Cerebellar nuclear complex (tissue), 1 donor: ENCODE measurements at places on chromosomes 6 and 20.

- DNase-seq = no peak
Observed at GRCh38 chr6:168542301-168542700, 101.3 kb downstream of the SMOC2 start.

DNA sequence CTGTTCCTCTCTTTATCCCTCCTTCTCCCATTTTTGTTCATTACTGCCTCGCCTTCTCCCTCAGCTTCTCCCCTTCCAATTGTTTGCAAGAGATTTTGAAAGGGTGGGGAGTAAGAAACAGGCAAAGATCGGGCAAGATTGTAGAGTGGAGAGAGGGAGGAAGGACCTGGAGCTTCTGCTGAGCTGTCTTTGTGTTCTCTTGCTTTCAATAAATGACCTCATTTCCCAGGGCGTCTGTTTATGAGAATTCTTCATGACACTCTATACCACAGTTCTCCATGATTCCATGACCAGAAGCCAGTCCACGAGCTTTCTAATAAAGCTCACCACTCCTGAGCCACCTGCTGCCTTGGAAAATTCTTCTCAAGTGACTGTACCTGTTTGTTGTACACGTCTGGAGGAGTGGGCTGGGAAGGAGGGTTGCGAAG lies 50.0 kb upstream of the PLEKHG1 start:
- DNase-seq = no peak

- no peak for DNase-seq
Observed at GRCh38 chr20:64077094-64077493, 2.2 kb downstream of the RGS19 start.

DNA sequence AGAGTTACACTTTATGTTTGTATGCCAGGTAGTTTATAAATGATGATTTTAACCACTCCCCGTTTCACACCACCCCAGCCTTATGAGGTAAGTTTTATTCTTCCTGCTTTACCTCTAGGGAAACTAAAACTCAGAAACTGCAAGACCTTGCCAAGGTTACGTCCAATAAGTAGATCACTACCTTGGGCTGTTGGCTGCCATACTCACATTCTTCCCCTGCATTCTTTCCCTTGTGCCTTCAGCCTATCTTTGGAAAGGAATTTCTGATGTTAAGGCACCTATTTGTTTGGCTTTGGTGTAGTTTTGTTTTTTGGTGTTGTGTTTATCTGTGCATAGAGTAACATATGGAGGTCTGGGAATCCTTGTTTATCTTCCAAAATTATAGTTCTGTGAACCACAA lies 122.1 kb downstream of the UST start:
- no peak for DNase-seq

DNA sequence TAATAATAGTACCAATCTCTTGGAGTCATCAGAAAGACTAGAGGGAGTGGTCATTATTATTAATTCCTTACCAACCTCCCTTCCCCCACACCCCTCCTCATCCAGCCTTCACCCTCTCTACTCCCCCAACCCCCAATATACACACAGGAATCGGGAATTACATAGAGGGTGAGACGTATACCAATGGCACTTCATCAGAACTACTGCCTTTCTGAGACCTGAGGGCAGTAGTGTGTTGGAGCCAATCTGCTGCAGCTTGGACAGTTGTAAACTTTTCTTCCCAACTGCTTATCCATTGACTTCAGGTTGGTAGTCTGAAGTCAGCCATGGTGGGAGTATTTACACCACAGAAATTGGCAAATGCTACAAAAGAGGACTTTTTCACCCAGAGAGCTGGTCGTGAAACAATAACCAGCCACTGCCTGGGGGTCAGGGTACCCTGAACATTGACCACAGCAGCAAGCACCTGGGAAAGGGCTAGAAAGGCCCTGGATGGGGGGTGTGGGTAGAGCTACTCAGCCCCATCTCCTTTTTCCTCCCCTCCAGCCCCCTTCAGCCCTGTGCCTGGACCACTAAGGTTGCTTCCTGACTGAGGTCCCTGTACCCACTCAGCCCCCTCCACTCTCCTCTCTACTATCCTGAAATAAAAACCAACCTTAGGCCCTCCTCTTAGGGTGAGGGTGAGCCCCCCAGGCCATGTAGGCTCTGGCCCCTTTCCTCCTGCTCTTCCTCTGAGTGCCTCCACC lies 161.5 kb downstream of the MRPL14 start:
- DNase-seq = no peak

- DNase-seq = no peak
Observed at GRCh38 chr6:167578371-167578901, 248.3 kb upstream of the AFDN start.

DNA sequence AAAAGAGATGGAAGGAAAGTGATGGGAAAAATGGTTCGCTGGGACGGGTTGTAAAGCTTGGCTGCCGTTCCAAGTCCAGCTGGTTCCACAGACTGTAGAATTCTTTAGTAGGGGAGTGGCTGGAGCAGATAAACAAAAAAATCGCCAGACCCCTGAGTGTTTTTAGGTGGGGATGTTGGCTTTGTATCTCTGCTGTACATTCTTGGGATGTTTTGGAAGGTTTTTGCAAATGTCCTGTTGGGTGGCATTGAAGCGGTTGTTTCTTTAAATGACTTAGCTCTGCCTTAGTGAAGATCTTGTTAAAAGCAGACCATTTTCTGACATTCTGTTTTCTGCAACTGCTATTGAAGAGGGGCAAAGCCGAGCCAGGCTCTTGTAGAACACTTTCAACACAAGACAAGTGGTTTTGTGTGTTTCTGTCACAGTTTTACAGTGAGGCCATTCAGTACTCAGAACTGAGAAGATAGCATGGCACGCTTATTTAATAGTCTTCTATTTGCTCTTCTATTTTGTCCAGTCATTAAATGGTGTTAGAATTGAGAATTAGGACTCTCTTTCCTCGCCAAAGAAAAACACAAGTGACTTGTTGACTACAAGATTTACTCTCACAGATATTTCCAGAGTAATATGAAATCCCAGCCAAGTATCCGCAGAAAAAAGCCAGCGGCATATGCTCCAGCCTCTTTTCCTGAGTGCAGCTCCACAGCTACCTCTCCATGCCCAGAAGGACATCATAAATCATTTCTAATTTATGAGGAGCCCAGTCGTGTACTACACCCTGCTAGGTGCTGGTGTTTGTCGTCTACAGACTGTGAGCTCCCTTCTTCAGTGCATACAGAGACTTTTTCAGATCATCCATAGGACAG lies 65.8 kb downstream of the PHACTR2 start:
- DNase-seq = no peak

DNA sequence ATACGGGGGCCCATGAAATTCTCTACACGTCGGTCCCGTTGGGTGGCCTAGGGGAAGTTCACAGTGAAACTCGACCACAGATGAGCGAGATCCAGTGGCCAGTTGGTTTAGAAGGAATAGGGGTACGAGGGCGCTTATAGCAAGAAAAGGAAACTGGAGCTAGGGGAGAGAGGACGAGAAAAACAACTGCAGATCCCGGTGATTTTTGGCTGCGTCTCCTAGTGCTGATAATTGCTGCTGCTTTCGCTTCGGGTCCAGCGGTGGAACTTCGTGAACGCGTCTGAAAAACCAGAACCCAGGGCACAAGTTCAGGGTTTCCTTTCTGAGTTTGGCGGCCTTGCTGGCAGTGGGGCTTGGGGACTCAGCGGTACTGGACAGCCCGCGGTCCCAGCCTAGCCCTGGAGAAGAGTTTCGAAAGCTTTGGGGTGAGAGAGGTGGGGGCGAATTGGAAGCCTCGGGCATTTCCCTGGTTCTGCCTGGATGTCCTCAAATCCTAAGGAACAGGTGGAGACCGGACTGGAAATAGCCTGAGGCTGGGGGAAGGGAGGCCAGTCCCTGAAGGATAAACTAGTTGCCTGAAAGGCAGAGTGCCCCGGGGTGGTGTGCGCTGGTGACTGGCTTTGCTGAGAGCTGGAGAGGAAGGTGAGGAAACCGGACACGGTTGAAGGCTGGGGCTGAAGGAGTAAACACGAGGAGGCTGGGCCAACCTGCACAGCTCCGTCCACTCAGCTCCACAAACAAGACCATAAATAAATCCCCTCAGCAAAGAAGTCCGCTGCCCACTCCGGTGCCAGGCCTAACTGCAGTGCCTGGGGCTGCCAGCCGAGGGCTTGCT lies 793 bp downstream of the GMPR start:
- DNase-seq = no peak

GRCh38 chr6:116533233-116533957 lies 12.1 kb downstream of the TRAPPC3L start:
- no peak for DNase-seq

GRCh38 chr6:136108361-136108945 lies 141.7 kb downstream of the MTFR2 start:
- DNase-seq = no peak

- no peak for DNase-seq
Observed at GRCh38 chr6:37804586-37804985, 14.9 kb upstream of the ZFAND3 start.

- DNase-seq = no peak
Observed at GRCh38 chr6:33211136-33211535, 2.8 kb downstream of the RING1 start.

DNA sequence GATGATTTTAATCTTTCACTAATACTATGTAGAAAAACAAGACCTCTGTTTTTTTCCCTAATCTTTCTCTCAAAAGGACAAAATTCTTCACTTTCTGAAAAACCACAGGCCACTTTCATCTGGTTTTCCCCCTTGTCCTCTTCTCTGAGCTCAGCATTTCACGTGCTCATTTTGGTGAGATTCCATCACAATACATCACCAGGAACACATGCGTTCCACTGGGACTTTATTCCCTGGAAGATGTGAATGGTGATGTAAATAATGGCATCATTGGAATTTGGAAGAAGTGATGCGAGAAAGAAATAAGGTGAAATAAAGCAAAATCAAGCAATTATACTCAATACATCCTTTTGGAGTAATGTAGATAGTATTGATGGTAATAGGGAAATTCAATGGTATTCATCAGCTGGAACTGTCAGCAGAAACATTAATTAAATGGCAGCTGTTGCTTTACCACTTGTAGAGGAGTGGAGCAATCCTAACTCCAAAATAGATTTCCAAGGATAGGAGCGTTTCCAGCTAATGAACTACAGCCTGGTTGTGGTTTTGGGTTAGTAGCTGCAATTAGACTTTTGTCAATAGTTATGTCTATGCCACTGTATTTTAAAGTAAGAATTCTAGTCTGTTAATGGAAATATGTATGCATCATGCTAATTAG lies 11.5 kb downstream of the FILIP1 start:
- no peak for DNase-seq

DNA sequence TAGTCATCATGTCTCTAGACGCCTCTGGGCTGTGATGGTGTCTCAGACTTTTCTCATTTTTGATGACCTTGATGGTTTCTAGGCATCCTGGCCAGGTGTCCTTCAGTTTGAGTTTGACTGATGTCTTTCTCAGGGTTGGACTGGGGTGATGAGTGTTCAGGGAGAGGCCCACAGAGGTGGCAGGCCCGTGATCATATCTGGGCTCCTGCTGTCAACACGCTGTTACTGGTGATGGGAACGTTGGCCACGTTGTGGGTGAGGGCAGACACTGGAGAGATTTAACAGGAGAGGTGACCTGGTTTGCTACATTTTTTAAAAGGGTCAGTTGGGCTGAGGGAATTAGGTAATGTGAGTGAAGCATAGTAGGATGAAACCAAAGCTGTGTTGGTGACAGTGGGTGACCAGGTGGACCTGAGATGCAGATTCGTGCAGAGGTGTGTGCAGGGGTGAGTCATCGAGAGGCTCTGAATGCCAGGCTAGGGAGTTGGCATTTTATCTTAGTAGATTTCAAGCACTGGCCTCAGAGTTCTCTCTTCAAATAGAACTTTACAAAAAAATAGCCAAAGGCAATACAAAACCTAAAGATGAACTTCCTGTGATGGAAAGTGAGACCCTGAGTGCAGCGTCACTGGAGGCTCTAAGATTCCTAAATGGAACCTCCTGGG lies 174.1 kb downstream of the CDH26 start:
- DNase-seq = no peak

- DNase-seq = no peak
Observed at GRCh38 chr20:10637031-10637559, 36.7 kb downstream of the JAG1 start.

DNA sequence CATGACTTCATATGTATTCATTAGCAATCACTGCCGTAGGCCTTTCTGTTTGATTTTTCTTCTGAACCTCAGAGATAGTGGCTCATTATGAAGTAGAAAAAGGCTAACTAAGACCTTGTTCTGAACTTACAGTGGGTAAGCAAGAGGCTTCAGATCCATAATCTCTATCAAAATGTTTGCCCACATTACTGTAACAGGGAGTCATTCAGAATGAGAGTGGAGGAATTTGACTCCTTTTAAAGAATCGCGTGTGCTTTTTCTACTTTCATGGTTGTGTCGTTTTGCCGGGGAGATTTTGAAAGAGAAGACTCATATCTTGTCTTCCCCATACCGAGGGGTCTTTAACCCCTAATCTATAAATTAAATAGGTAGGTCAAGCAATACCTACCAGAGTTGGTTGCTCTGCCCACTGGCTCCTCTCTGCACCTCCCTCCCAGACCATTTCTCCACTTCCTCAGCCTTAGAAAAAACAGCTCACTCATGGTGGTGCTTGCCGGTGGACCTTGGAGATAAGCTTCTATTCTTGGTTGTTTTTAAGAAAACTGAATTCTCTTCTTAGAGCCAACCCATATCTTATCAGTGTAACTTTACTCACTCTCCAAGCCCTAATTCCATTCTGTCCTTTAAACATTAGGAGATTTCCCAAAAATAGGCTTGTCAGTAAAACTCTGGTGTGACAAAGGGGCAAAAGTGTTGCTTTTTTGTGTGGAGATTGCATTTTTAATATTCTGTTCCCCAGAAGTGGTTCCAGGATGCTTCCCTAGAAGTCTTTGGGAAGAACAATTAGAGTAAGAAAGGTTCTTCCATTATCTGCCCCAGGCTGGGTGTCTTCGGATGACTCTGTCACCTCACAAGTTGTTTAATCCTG lies 56.6 kb downstream of the E2F3 start:
- DNase-seq = no peak

- no peak for DNase-seq
Observed at GRCh38 chr6:167782698-167783517, 43.8 kb upstream of the AFDN start.

- no peak for DNase-seq
Observed at GRCh38 chr6:109471105-109471810, 11.8 kb downstream of the ZBTB24 start.

DNA sequence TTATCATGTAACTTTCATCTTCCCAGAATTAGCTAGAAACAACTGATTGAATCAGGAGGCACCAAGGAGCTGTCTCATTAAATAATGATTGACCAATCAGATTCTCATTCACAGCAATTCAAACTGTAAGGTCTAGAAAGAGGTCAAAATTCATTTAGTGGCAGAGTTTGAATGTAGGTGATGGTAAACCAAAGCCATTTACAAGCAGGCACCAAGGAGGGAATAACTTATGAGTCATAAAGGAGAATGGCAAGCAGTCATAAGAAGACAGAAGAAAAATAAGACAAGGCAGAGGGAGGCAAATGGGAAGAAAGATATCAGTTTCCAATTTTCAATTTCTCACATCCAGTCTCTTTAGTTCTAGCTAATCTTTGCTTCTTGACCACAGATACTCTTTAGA lies 52.9 kb upstream of the DEFB112 start:
- DNase-seq = no peak

GRCh38 chr6:109235481-109236038 lies 140.3 kb downstream of the CEP57L1 start:
- DNase-seq = no peak

- no peak for DNase-seq
Observed at GRCh38 chr6:15264902-15265761, 19.3 kb downstream of the JARID2 start.

- no peak for DNase-seq
Observed at GRCh38 chr6:157302736-157303135, 20.6 kb downstream of the TMEM242 start.

GRCh38 chr20:51363378-51363777 lies 179.1 kb downstream of the NFATC2 start:
- no peak for DNase-seq

GRCh38 chr20:50292591-50293283 lies 102.1 kb downstream of the CEBPB start:
- DNase-seq = no peak
